ENCODE measurements at places on chromosomes 16 and 17.

DNA sequence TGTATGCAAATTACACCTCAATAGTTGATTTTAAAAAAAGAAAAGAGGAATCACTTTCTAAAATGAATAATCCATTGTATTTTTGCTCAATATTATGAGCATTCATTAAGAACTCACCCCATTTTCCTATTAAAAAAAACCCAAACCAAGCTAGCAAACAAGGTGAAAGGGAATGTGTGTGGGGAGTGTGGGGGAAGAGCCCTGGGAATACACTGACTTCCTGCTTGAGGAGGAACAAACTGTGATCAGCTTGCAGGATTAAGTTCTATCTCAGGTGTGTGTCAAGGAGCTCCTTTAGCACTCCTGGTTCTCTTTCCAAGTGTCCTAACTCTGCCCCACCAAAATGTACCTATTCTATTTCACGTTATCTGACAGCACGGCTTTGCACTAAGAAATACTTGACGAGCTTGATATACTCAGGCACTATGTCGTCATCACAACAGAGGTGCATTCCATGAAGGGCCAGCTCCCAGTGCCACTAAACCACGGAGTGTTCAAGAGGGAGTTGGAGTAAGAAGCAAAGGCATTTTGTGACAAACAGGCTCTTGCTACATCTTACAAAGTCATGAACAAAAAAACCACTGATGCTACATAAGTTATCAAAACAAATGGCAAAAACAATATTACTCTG is 73.2 kb downstream of the MYH10 start:
- no peak for DNase-seq

GRCh38 chr17:44398692-44399691 is 9.5 kb upstream of the ITGA2B start:
- no peak for DNase-seq

GRCh38 chr17:74712756-74713155 is at the start of gene CD300LF:
CD300LF (minus strand) TSS chr17:74712923; CDS start chr17:74712866, 57 bp downstream.
- no peak for DNase-seq

GRCh38 chr17:41444186-41444585 is 3.4 kb upstream of the KRT38 start:
- DNase-seq: no peak

- no peak for DNase-seq
Observed at GRCh38 chr16:87802670-87803069, 36.9 kb upstream of the KLHDC4 start.

GRCh38 chr16:66342294-66342900 is 24.1 kb upstream of the CDH5 start:
- no peak for DNase-seq

DNA sequence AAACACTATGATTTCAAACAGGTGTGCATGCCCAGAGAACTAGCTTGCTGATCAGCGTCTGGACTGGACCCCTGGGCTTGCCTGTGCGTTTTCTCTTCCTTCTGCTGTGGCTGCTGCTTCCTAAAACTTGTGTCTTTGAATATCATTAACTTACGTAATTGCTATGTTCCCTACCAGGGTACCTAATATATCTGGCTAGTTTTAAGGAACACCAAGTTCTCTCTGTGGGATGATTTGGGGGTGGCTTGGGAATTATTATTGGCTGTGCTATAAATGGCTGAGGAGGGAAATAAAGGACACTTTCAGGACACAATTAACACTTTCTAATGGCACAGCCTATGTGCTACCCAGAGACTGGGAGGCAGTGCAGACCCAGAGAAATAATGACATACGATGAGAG is 606.0 kb upstream of the RBFOX1 start:
- DNase-seq: no peak

DNA sequence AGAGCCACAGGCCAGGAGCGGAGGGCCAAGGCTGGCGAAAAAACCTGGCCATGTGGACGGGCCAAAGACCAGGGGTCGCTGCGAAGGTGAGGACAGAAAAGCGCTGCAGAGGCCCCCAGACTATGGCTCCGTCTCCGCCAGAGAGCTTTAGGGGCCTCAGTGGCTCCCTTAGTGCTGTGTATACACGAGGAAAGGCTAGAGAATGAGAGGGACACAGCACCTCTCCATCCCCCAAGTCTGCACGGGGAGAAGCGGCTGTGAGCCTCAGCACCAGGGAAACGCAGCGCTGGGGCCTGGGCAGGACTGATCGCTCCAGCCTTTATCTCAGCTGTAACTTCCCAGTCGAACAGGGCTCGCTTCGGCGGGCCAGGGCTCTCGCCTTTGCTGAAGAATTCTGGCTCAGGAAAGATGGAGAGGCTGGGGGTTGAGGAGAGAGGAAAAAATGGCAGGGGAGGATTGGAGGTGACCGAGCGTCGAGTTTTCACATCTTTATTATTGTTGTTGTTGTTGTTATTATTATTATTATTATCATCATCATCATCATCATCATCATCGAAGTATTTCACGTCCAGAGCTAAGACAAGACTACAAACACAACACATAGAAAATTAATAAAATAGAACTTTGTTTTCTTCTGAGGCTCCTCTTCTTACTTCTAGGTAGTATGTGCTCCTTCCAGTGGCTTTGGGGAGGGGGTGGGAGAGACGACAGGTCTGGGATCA is 1.9 kb upstream of the HOXB5 start:
- DNase-seq: no peak

GRCh38 chr16:8237452-8237851 is 352.9 kb downstream of the TMEM114 start:
- no peak for DNase-seq

DNA sequence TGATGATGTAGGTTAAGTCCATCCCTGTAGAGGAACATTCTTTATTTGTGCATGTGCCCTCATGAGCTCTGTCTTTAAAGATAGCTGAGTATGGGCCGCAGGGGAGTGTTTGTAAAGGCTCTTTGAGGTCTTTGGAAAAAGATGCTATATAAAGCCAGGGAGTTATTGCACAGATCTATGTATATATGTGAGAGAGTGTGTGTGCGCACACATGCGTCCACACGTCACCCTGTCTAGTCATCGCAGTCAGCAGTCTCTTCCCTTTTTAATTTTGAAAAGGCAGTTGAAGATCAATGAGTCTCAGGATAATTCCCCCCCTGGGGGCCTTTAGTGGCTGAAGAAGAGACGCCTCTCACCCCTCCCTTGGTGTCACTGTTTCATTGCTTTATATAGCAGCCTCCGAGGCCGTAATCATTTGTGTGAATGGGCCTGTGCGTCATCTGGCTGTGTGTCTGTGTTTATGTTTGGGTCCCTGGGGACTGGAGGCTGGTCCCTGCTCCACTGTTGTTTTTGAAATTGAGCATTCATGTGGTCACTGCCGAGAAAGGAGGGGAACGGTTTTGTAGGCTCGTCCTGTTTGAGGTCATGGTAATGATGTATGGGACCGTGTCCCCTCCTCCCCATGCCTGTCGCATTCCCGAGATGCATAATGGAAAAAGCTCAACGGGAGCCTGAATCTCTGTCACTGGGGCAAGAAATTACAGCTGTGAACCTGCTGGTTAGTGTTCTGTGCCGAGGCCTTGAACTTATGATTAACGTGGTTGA is 143.9 kb downstream of the SNX29 start:
- peak; percentile 92 for DNase-seq

DNA sequence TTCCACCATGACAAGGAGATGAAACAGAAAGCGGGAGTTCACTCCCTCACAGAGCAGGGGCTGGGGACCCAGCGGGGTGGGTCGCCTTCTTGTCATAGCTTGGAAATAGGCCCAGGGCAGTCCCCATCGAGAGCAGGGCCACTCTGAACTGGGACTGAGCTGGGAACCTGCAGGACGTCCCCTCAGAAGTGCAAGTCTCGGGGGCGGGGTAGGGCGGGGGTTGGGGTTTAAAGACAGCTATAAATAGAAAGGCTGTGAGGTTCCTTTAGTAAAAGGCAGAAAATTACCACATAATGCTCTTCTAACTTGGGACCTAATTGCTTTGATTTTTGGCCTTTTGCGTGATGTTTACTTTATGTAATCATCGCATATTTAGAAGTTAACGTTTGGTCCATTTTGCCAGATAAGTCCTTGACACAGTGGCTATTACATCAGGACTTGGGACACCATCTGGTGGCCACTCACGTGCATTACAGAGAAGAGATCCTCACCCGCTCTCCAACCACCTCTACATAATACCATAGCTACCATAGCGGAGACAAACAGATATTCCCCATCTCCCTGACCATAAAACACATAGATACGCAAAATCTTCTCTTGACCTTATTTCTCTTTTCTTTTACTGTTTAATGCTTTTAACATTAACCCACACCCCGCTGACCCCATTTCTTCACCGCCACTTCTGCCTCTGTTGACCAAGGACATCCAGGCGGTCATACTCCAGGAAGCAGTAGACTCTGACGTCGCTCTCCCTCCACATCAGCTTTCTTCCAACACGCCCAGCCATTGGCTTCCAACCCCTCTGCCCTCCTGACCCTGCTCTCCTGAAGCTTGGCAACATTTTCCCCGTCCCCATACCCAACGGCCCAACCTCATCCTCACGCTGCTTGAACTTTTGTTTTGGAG is 27.5 kb upstream of the PIK3R6 start:
- peak; percentile 45 for DNase-seq

- DNase-seq: no peak
Observed at GRCh38 chr17:29733166-29733565, 110.5 kb upstream of the CORO6 start.

DNA sequence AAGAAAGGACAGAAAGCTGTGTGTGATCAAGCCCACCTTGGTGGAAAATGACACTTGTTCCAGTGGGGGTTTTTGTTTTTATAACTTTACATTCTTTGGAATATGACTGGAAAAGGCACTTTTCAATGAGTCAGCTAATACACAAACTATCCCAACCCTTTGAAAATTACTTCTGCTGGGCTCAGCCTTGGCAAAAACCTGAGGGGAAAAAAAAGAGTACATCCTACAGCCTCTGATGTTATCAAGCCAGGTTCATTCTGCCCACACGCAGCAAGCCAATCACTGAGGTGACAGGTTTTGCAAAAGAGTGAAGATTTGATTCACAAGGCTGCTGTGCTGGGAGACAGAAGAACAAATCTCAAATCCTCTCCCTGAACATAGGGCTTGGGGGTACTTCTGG is 484.5 kb upstream of the ERCC4 start:
- DNase-seq: no peak

DNA sequence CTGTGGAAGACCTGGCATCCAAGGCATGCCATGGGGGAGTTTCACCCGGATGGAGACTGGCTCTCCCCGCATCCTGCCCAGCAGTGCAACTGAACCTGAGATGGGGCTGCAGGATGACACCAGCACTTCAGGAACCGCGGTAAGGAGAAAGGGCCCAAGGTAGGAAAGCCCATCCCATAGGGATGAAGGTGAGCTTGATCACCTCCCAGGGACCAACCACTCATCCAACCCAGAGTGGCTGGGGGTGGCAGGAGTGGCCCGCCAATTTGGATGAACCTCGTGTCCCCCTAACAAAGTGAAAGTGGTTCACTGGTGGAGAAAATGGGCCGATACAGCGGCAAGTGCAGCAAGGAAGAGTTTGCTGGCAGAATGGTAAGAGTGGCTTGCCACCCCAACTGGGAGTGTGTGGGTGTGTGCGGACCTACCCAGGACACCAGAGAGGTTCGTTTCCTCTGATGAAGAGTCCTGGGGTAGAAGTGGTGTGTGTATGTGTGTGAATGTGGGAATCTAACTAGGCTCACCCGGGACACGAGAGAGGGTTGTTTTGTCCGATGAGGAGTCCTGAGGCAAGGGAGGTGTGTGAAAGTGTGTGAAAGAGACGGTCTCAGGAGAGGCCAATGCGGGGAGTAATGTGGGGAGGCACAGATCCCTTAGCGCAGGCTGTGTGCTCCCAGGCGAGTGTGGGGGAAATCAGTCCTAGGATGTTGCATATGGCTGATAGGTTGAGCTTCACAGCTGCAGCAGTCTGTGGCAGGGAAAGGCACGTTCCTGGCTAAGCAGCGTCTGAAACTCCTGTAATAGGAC is 22.6 kb downstream of the ACSM1 start:
- peak; percentile 32 for DNase-seq

DNA sequence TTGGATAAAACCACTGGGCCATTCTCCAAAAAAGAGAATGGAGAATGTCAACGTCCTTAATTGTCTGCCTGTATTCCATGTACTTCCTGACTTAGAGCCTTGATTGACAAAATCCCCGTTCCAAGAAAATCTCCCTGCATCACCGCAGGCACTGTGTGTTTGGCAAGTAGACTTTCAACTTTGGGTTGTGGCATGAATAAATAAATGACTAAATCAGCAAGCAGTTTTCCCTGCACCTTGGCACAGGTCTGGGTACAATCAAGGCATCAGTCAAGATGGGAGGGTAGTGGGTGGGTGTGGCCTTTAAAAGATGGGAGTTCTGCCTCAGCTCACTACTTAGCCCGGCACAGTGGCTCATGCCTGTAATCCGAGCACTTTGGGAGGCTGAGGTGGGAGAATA is 248.5 kb upstream of the RPL38 start:
- DNase-seq: no peak

GRCh38 chr17:81036197-81036941 is 1.4 kb downstream of the BAIAP2 start:
- DNase-seq: no peak

- no peak for DNase-seq
Observed at GRCh38 chr16:9381905-9382304, 290.5 kb downstream of the HAPSTR1 start.

DNA sequence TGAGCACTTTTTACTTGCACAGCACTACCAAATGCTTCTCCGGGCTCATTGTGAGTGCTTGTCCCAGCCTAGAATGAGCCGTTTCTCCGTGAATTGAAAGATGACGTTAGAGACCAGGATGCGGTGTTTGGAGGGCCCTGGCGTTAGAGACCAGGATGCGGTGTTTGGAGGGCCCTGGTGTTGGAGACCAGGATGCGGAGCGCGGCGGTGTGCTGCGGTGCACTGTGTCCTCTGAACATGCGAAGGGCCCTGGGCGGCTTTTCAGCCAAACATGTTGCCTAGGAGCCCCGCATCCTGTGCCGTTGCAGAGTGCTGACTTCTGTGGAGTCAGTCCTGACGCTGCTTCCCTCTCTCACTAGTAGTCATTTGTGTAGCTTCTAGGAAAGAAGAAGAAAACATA is 42.7 kb downstream of the BANP start:
- no peak for DNase-seq

GRCh38 chr16:1731603-1732002 is 25.6 kb downstream of the MAPK8IP3 start:
- DNase-seq: no peak

DNA sequence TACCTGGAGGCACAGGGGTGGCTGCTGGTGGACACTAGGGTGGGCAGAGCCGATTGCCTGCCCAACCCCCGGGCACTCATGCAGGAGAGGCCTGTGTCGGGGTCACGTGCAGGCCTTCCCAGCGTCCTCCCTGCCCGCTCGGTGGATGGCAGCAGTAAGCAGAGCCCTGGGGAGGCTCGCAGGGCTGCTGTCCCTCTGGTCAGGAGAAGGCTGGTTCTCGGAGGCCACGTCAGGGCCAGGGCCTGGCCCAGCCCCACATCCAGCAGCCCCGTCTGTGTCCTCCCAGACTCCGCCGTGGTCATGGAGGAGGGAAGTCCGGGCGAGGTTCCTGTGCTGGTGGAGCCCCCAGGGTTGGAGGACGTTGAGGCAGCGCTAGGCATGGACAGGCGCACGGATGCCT is 35.6 kb downstream of the TSC2 start:
- no peak for DNase-seq

- no peak for DNase-seq
Observed at GRCh38 chr17:65630502-65630901, 69.1 kb upstream of the AXIN2 start.
